H1 (cell line): ENCODE measurements at places on chromosomes 4 and X.

- H3K27ac ChIP-seq = no peak overlapping the region
- DNase-seq = no peak
- no peak overlapping the region for H3K4me3 ChIP-seq
- H3K27me3 ChIP-seq = no peaks in the 10 kb centered on the region
- H3K4me1 ChIP-seq = no peaks in the 10 kb centered on the region
- H3K36me3 ChIP-seq = no peaks in the 10 kb centered on the region
Observed at GRCh38 chrX:65846974-65847373, 179.5 kb downstream of the MSN start.

DNA sequence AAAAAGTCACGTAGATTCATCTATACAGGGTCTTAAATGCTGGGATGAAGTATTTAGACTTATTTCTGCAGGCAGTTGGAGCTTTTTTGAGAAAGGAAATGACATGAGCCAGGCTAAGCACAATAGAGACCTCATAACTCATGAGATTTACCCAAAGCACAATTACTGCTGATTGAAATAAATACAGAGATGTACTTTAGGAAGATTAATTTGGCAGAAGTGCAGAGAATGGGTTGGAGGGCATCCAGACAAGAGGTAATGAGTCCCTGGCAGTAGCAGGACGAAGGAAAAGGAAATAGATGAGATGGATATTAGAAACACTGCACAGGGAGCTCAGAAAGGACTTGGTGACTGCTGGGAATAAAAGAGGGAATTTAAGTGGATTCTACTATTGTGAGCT, 129.1 kb downstream of the SHROOM4 start:
- H3K4me1 ChIP-seq = no peaks in the 10 kb centered on the region
- DNase-seq = no peak
- no peaks in the 10 kb centered on the region for H3K27me3 ChIP-seq
- no peaks in the 10 kb centered on the region for H3K36me3 ChIP-seq

- H3K27ac ChIP-seq = no peak overlapping the region
- DNase-seq = no peak
- no peaks in the 10 kb centered on the region for H3K36me3 ChIP-seq
- H3K27me3 ChIP-seq = no peaks in the 10 kb centered on the region
Observed at GRCh38 chr4:21522296-21522695, 426.3 kb downstream of the KCNIP4 start.

DNA sequence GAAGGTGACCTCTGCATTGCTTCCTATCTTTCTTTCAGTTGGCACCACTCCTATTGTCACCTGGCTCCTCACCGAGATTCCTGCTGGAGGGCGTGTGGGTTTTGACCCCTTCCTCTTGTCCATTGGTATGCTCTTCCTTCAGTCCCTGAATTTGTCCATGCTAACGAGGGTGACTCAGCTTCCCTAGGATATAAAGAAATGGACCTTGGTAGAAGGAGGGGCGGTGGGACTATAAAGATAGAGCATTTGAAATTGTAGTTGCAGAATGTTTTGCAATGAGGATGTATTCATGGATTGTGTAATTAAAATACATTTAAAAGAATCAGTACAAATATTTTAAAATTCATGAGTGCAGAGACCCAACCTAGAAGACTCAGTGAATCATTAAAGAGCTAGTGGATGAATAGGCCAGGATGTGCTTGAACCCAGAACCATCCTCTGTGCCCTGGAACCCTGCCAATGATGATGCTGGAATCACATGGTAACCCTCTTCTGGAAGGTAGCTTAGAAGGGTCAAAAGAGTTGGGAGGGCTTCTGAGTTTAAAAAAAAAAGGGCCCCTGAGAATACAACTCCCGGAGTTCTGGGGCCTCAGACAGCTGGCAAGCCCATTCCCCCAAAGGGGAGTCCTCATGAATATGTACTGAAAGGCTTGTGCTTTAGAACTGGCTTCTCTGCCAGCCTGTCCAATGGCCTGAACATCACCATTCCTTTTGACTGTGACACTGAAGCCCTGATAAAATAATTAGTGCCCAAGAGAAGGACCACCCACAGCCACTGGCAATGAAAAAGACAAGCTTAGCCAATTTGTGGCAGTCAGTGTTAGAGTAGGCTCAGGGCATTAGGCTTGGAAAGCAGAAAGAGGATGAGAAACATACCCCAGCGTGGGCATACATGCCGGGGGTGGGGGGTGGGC, 8.0 kb downstream of the XPNPEP2 start:
- H3K4me3 ChIP-seq = no peak overlapping the region
- H3K4me1 ChIP-seq = no peaks in the 10 kb centered on the region
- H3K36me3 ChIP-seq = no peaks in the 10 kb centered on the region
- no peak for DNase-seq
- H3K27ac ChIP-seq = no peak overlapping the region

DNA sequence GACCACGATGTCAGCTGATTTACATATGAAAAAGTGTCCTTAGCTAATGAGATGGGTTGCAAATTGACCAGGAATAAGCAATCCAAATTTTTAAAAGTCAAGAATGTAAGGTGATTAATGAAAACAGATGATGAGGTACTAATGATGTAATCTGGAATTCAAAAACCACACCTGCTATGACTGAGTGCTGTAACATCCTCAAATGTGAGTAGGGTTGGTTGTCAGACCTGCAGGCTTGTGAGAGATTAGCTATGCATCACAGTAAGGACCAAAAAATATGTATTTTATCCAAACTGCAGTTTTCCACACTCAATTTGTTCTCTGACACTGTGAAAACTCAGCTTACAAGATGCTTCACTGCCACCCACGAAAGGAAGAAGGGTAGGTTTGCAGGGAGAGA, 242.5 kb downstream of the OPHN1 start:
- no peak for DNase-seq
- no peaks in the 10 kb centered on the region for H3K36me3 ChIP-seq
- no peaks in the 10 kb centered on the region for H3K4me1 ChIP-seq
- H3K4me3 ChIP-seq = no peak overlapping the region
- no peaks in the 10 kb centered on the region for H3K27me3 ChIP-seq

- H3K27me3 ChIP-seq = no peaks in the 10 kb centered on the region
- no peak overlapping the region for H3K4me3 ChIP-seq
- H3K36me3 ChIP-seq = no peaks in the 10 kb centered on the region
- no peaks in the 10 kb centered on the region for H3K4me1 ChIP-seq
- no peak overlapping the region for H3K27ac ChIP-seq
Observed at GRCh38 chrX:66005830-66006449, 33.9 kb downstream of the VSIG4 start.

GRCh38 chrX:11509786-11510185, 155.9 kb downstream of the ARHGAP6 start:
- H3K36me3 ChIP-seq = no peaks in the 10 kb centered on the region
- no peak overlapping the region for H3K27ac ChIP-seq
- no peak for DNase-seq
- no peak overlapping the region for H3K4me3 ChIP-seq
- H3K4me1 ChIP-seq = no peaks in the 10 kb centered on the region

- H3K4me3 ChIP-seq = no peak overlapping the region
- no peaks in the 10 kb centered on the region for H3K27me3 ChIP-seq
Observed at GRCh38 chr4:8146157-8146556, 12.5 kb downstream of the ABLIM2 start.

DNA sequence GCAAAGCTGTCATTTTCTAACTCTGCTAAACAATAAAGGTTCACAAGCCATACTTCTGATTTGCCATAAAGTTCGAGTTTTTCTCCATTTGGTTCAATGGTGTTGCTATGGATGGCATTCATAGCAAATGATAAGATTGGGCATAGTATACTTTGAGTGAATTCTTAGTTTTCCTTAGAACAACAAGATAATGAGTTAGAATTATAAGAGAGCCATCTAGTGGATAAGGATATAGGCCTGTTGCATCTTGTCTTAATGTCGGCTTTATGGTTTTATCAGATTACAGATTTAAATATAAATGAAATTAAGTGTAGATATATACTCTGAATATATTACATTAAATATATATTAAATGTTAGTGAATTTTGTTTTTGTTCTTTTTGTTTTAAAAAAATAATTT, 644.6 kb downstream of the IL1RAPL1 start:
- H3K4me1 ChIP-seq = no peaks in the 10 kb centered on the region
- no peaks in the 10 kb centered on the region for H3K36me3 ChIP-seq
- peaks cover 7% of the 10 kb centered on the region for H3K27me3 ChIP-seq
- no peak overlapping the region for H3K4me3 ChIP-seq
- no peak overlapping the region for H3K27ac ChIP-seq

DNA sequence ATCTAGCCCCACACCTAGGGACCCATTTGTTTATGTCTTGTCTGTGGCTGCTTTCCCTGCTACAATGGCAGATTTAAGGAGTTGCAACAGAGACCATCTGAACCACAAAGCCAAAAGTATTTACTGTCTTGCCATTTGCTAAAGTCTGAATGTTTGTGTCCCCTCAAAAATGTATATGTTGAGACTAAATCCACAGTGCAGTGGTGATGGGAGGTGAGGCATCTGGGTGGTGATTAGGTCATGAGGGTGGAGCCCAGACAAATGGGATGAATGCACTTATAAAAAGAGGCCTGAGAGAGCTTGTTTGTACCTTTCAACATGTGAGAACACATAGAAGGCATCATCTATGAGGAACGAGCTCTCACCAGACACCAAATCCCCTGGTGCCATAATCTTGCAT, 137.3 kb downstream of the TMEM144 start:
- no peaks in the 10 kb centered on the region for H3K36me3 ChIP-seq
- no peaks in the 10 kb centered on the region for H3K4me1 ChIP-seq
- no peaks in the 10 kb centered on the region for H3K27me3 ChIP-seq
- no peak overlapping the region for H3K27ac ChIP-seq

GRCh38 chr4:123166023-123166422, 230.6 kb upstream of the SPRY1 start:
- no peaks in the 10 kb centered on the region for H3K36me3 ChIP-seq
- H3K4me1 ChIP-seq = no peaks in the 10 kb centered on the region
- H3K27me3 ChIP-seq = no peaks in the 10 kb centered on the region

DNA sequence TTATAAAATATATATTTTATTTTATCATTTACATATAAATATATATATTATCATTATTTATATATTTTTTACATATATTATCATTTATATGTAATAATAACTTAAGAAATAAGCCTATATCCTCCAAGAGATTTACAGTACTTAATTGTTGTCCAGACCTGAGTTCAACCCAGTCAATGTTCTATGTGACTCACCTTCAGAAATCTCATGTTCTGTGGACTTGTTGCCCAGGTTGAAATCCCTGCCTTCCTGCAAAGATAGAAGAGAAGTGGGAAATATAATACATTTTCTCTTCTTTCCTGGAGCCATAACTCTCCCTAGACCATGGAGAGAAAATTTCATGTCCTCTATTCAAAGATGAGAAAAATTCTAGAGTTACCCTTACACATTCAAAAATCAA, 247.3 kb downstream of the PARM1 start:
- H3K27ac ChIP-seq = no peak overlapping the region
- H3K36me3 ChIP-seq = no peaks in the 10 kb centered on the region
- H3K4me1 ChIP-seq = no peaks in the 10 kb centered on the region
- DNase-seq = no peak
- no peak overlapping the region for H3K4me3 ChIP-seq

- no peak overlapping the region for H3K27ac ChIP-seq
- H3K4me1 ChIP-seq = peaks cover 6% of the 10 kb centered on the region; the same call in 1 of the 2 replicates
- no peak for DNase-seq
- no peaks in the 10 kb centered on the region for H3K27me3 ChIP-seq
Observed at GRCh38 chrX:133677123-133678063, 262.1 kb upstream of the GPC4 start.

- no peaks in the 10 kb centered on the region for H3K36me3 ChIP-seq
- no peaks in the 10 kb centered on the region; the same call in 1 of the 2 replicates for H3K27me3 ChIP-seq
- H3K4me3 ChIP-seq = no peak overlapping the region
- 0 out of 2 replicates have a peak, but pooled peaks cover 5% of the 10 kb centered on the region for H3K4me1 ChIP-seq
- no peak overlapping the region for H3K27ac ChIP-seq
- no peak for DNase-seq
Observed at GRCh38 chr4:54066718-54067129, 2.3 kb upstream of the CHIC2 start.

- no peak for DNase-seq
- H3K27me3 ChIP-seq = no peaks in the 10 kb centered on the region
- no peak overlapping the region for H3K27ac ChIP-seq
- peaks cover 4% of the 10 kb centered on the region; the same call in 1 of the 2 replicates for H3K4me1 ChIP-seq
- H3K36me3 ChIP-seq = no peaks in the 10 kb centered on the region
Observed at GRCh38 chrX:29299684-29300083, 712.4 kb downstream of the IL1RAPL1 start.

- H3K4me1 ChIP-seq = peaks cover 2% of the 10 kb centered on the region; the same call in 1 of the 2 replicates
- no peak for DNase-seq
- H3K36me3 ChIP-seq = no peaks in the 10 kb centered on the region
- H3K27ac ChIP-seq = no peak overlapping the region
- peaks cover 24% of the 10 kb centered on the region for H3K27me3 ChIP-seq
- H3K4me3 ChIP-seq = no peak overlapping the region
Observed at GRCh38 chrX:106728337-106728736, 1.8 kb downstream of the RNF128 start.

- no peaks in the 10 kb centered on the region for H3K36me3 ChIP-seq
- no peak overlapping the region for H3K4me3 ChIP-seq
- no peak for DNase-seq
- H3K27me3 ChIP-seq = no peaks in the 10 kb centered on the region
Observed at GRCh38 chr4:139794158-139794954, 128.7 kb downstream of the MGST2 start.

DNA sequence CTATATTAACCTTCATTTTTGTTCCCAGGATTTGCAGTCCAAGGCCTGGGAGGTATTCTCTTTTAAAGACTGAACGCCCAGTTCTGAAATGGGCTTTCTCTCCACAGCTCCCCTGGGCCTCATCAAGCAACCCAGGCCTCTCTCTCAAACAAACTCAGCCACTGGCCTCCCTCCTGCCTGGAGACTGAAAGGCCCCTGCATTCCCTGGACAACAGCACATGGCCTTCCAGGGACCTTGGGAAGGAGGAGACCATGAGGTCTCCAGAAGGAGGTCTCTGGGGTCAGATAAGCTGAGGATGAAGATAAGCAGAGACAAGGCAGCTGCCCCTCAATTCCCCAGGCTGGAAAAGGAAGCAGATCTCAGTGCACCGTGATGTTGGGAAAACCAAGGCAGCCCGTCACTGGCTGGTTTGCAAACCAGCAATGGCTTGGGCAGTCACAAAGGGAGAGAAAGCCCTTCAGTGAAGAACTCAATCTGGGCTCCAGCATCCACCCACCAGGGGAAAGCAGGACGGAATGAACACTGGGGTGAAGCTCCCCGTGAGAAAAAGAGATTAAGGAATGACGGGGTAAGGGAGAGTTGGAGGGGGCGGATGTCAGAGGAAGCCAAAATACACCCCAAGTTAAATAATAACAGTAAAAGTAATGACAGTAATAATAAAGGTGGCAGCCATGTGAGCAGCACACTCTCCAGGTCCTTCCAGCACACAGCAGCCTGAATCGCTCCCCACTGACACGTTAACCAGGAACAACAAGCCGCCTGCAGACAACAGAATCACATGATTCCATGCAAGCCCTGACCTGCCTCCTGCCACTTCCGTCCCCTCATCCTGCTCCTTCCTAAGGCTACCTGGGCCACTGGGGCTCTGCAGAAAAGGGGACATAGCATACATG, 22.3 kb downstream of the AMOT start:
- no peaks in the 10 kb centered on the region for H3K27me3 ChIP-seq
- H3K36me3 ChIP-seq = no peaks in the 10 kb centered on the region
- H3K4me3 ChIP-seq = no peak overlapping the region
- no peak for DNase-seq
- no peaks in the 10 kb centered on the region for H3K4me1 ChIP-seq
- H3K27ac ChIP-seq = no peak overlapping the region
